ENCODE measurements at places on chromosomes 1 and 21. TPM values are rescaled to one million over a fixed set of nuclear protein-coding genes. Genes with fewer than 3 reads are reported as not detected.

Gene ATAD3A
- polyA plus RNA-seq = 13.6 TPM

Gene MAP3K6
- 3.7 TPM for polyA plus RNA-seq

Gene NCAM2
- under 0.01 TPM for polyA plus RNA-seq

Gene BTG2
- 81.0 TPM for polyA plus RNA-seq

GRCh38 chr21:44867464-44867863 is 6.0 kb downstream of the PTTG1IP start:
- H3K36me3 ChIP-seq = peaks cover 5% of the 10 kb centered on the region
- H3K4me3 ChIP-seq = no peak overlapping the region
- H3K27me3 ChIP-seq = no peaks in the 10 kb centered on the region
- peaks cover 84% of the 10 kb centered on the region for H3K4me1 ChIP-seq

- peaks cover 10% of the 10 kb centered on the region for H3K4me1 ChIP-seq
- H3K4me3 ChIP-seq = no peak overlapping the region
- no peak overlapping the region for H3K27ac ChIP-seq
- no peaks in the 10 kb centered on the region for H3K36me3 ChIP-seq
- no peaks in the 10 kb centered on the region for H3K27me3 ChIP-seq
Measured at GRCh38 chr1:181028196-181028595, 5.5 kb upstream of the STX6 start.

DNA sequence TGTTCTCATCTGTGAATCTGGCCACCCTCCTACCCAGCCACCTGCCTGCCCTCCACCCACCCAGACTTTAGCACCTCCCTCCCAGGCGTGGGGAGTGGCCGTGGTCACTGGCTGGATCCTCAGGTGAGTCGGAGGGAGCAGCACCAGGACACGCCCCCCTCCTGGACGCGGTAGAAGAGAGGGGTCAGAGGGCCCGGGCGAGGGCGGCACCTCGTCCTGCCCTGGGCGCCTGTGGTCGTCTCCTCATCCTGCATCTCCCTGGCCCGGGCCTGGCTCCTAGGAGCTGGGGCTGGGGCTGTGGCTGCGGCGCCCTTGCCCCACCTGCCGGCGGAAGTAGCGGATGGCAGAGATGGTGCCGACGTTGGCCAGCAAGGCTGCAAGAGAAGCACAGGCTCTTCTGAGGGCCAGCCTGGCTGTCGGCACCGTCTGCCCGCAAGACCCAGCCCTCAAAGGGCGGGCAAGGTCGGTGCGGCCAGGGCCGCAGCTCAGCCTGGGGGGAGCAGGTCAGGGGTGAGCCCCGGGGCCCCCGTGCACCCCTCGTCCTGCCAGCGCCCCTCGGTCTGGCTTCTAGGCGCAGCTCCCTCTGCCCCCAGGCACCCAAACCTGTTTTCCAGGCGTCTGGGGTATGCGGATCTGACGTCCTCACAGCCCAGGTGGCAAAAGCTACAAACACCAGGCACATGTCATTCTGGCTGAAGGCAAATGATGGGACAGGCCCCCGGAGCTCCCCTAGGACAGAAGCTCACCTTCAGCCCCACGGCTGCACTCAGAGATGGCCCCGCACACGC is 5.8 kb downstream of the PERM1 start:
- H3K4me1 ChIP-seq = peaks cover 10% of the 10 kb centered on the region
- DNase-seq = no peak
- H3K27ac ChIP-seq = peak overlapping the region; percentile 38

- H3K36me3 ChIP-seq = no peaks in the 10 kb centered on the region
- no peak overlapping the region for H3K27ac ChIP-seq
- no peak overlapping the region for H3K4me3 ChIP-seq
Measured at GRCh38 chr1:185679220-185679619, 55.0 kb upstream of the HMCN1 start.

DNA sequence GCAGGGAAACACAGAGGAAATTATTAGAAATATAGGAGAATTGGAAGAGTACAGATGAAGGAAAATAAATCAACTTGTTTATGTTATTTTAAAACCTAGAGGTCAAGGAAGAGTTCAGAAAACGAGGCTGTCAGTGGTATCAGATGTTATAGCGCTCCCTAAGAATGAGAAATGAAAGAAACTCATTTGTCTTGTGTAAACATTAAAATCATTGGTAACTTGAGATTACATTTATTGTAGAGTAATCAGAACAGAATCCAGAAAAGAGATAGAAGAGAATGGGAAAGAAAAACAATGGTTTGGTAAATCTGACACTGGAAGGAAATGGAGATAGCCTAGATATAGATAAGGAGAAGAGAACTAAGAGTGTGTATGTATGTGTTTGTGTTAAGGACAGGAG is 106.4 kb downstream of the ATF6 start:
- no peaks in the 10 kb centered on the region for H3K36me3 ChIP-seq
- no peaks in the 10 kb centered on the region for H3K27me3 ChIP-seq
- H3K27ac ChIP-seq = no peak overlapping the region
- no peak for DNase-seq
- H3K4me3 ChIP-seq = no peak overlapping the region
- H3K4me1 ChIP-seq = no peaks in the 10 kb centered on the region

GRCh38 chr1:223837687-223838086 is 8.1 kb downstream of the TP53BP2 start:
- no peaks in the 10 kb centered on the region for H3K36me3 ChIP-seq
- no peak overlapping the region for H3K4me3 ChIP-seq
- no peak for DNase-seq
- peak overlapping the region; percentile 11 for H3K27ac ChIP-seq
- H3K4me1 ChIP-seq = no peaks in the 10 kb centered on the region
- H3K27me3 ChIP-seq = no peaks in the 10 kb centered on the region

- no peaks in the 10 kb centered on the region for H3K27me3 ChIP-seq
- DNase-seq = no peak
- H3K36me3 ChIP-seq = no peaks in the 10 kb centered on the region
- peaks cover 31% of the 10 kb centered on the region for H3K4me1 ChIP-seq
Measured at GRCh38 chr1:157025856-157026255, 19.7 kb downstream of the ARHGEF11 start.

Measured in sigmoid colon (tissue), 7 donors.